ENCODE measurements at places on chromosomes 6 and 20.
A peak's percentile ranks its signal among the peaks of the same experiment; 100 is the strongest.

DNA sequence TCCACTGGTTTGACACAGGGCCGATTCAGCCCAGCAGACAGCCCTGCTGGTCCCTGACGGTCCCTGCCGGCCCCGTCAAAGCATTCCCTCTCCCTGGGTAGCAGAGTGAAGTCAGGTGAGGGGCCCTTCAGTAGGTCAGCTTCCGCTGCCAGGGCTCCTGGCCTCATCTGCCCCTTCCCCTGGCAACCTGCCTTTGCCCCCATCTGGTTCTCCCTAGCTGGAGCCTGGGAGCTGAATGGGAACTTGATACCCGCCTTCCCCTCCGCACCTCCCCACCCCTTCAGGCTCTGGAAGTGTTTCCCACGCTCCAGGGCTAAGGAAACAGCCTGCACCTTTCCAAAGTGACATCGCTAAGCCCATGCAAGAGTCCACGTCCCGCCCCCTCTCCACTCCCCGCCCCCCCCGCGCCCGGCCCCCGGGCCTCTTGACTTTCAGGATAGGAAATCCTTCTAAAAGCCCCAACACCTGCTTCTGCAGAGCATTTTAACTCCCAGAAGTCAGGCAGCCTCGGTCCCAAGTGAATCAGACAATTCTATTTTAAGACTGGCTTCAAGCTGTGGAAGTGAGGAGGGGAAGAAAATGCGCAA is 53.3 kb downstream of the ISM1 start:
- no peak for DNase-seq

DNA sequence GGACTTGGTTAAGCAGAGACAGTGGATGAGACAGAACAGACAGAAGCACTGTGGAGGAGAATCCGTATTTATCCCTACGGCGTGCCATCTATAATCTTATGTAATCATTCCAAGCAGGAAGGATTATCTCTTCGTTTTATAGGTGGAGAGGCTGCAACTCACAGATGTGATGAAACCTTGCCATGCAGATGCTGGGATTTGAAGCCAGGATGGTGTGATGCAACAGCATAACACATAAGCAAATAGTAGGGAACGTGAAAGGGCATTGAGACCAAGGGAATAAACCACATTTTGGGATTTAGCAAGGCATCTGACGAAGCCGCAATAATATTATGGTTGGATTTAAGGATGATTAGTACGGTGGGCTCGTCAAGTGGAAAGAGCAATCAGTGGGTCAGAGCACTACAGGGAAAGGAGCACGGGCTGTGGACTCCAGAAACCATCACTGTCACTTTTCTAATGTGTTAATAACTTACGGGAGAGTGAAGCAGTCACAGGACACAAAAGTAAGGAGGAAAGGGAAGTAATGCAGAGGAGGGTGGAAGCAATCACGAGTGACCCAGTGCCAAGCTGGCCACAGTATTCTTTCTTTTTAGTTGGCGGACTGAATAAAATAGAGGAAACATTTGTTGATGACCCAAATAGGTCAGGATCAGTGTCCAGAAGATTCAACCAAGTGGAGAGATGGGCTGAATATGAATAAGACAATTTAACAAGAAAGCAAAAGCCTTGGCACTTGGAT is 119.6 kb upstream of the EDN1 start:
- DNase-seq = no peak

GRCh38 chr6:25157183-25157582 is 122.0 kb upstream of the CARMIL1 start:
- DNase-seq = no peak

- DNase-seq = no peak
Observed at GRCh38 chr6:7196019-7196402, 88.2 kb downstream of the RREB1 start.

DNA sequence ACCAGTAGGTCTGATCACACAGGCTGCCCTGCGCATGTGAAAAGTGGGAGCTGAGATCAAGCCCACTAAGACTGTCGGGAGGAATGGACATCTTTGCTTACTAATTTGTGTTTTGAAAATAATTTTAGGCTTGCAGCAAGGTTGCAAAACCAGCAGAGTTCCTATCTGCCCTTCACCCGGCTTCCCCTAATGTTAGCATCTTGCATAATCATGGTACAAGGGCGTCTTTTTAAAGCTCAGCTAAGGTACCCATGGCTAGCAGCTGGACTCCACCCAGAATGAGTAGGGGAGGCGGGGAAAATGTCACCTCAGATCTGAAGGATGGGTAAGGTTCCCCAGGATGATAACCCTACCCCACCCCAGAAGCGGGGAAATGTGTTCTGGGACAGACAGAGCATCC is 25.3 kb upstream of the BMP7 start:
- DNase-seq = no peak

GRCh38 chr20:3796477-3797225 is 541 bp downstream of the CDC25B start:
- DNase-seq = peak; percentile 53

- no peak for DNase-seq
Observed at GRCh38 chr6:139858429-139858828, 484.0 kb upstream of the CITED2 start.

GRCh38 chr20:47991875-47992488 is 206.7 kb upstream of the SULF2 start:
- DNase-seq = no peak

DNA sequence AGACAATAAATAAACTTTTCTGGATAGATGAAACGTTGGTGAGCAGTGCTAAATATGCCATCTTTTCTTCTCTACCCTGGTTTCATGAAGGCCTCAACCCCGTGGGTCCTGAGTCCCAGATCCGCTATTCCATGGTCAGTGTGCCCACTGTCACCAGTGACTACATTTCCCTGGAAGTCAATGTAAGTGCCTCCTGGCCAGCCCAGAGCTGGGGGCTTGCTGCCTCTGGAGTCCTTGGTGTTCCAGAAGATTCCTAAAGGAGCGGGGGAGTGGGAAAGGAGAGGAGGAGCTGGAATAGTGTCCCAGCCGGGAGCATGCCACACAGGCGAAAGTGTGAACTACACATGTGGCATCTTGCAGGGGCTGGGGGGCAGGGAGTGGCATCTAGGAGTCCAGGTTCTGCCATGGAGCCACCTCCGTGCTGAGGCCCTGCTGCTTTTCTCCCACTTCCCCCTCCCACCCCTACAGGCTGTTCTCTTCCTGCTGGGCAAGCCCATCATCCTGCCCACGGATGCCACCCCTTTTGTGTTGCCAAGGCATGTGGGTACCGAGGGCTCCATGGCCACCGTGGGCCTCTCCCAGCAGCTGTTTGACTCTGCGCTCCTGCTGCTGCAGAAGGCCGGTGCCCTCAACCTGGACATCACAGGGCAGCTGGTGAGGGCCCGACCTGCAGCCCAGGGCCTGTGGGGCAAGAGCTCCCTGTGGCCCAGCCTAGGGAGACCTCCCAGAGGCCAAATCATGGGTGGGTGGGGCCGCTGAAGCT is 10.8 kb downstream of the BPIFB2 start:
- DNase-seq = no peak

DNA sequence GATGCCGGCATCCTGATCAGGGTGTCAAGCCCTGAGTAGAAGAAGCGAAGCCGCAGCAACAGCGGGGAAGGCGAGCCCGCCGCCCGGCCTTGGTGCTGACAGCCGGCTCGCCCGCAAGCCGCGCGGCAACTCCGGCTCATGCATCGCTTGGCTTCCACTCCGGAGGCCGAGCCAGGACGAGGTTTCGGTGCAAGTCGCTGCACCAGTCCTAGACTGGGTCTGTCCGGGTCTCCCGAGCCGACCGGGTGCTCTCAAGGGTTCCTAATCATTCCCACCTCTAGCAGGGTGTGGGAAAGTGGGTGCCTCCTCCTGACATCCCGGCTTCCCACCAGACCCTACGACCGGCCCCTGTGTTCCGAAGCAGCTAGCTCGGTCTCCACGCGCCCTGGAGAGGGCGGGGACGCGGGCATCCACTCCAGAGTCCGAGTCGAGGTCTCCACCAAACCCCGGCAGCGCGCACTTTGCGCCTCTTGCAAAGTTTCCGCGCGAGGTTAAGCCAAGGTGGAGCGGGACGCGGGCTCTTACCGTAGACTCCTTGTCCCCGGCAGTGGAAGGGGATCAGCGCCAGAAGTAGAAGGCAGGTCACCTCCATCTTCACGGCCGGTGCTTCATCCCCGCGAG is 1.4 kb downstream of the MDGA1 start:
- DNase-seq = peak; percentile 60

All from activated CD8-positive, alpha-beta memory T cell treated with anti-CD3 and anti-CD28 coated beads, Interleukin-2, amount 10 ng/mL, durations not matched to agents 7 days and 5 days (primary cell).